ENCODE measurements at places on chromosomes 2 and 18.

- DNase-seq: peak; percentile 86
These were observed 61.4 kb upstream of the ASAP2 start for GRCh38 chr2:9145109-9145751.

- DNase-seq: peak; percentile 90
These were observed 41.1 kb downstream of the CDC42EP3 start for GRCh38 chr2:37630301-37630700.

DNA sequence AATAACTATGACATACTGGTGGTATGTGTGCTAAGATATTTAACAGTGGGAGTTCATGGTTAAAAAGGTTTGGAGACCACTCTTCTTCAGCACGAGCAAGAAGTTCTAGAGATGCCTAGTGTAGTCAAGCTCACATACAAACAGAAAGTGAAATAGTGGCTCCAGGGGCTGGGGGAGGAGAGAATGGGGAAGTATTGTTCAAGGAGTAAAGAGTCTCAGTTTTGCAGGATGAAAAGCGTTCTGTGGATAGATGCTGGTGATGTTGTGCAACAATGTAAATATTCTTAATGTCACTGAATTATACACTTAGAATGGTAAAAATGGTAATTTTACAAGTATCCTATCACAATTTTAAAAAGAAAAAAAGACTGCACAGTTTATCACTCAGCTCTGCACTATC, 29.0 kb upstream of the EPAS1 start:
- DNase-seq: no peak

DNA sequence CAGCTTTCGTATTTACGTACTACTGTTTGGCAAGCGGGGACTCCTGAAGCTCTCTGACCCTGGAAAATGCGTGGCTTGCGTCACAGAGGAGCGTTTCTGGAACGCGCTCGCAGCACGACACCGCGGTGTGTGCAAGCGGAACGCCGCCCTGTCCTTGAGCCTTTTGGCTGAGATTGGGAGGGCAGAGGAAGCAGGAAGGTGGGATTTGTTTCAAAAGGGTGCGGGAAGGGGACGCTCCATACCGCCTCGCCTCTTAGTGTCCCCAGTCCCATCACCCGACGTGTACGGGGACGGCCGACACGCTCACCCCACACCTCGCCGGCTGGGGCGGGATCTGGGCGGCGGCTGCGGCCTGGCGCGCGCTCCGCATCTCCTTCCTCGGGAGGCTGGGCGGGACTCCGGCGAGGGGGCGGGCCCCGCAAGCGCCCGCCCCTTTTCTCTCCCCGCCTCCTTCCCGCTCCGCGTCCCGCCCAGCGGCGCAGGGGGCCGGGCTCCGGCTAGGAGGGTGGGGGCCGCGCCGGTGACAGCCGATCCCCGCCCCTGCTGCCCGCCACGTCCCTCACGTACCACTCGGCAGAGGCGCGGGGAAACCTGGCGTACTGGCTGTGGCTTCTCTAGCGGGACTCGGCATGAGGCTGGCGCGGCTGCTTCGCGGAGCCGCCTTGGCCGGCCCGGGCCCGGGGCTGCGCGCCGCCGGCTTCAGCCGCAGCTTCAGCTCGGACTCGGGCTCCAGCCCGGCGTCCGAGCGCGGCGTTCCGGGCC, at the start of gene PDK1:
Gene PDK1 (plus strand): TSS at position 569 of the 762 bp plus-strand sequence. CDS start 61 bp downstream, at position 630.
- DNase-seq: peak; percentile 96

DNA sequence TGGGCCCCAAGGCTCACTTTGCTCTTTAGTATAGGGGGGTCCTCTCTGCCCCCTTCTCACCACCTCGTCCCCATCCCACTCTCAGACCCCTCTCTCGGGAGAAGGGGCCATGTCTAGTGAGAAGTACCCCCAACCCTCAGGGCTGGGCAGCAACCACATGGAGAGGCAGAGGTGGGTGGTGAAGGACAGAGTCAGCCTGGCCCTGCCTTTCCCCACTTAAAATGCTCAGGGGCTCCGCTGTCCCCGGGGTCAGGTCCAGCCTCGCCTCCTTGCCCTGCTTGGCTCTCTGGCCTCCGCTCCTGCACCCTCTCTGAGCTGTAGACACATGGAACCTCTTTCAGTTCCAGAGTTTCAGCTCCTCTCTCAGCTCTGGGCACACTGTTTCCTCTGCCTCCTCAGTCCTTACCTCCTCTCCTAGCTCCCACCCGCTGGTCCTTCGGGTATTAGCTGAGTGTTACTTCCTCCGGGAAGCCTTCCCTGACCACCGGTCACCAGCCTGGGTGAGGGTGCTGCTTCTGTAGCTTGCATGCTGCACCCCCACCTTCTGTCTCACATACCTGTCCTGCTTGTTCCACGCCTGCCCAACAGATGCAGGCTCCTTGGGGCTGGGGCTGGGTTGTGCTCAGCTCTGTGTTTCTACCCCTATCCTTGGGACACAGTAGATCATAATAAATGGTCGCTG, 79.5 kb upstream of the OTOF start:
- no peak for DNase-seq

DNA sequence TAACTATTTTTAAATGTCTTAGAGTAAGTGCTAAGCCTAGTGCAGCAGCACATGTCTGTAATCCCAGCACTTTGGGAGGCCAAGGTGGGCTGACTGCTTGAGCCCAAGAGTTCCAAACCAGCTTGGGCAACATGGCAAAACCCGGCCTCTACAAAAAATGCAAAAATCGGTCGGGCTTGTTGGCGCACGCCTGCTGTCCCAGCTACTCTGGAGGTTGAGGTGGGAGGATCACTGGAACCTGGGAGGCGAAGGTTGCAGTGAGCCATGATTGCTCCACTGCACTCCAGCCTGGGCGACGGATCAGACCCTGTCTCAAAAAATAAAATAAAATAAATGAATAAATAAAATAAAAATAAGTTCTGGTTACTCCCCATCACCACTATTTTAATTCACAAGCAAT, 783.4 kb downstream of the ERBB4 start:
- no peak for DNase-seq

- DNase-seq: no peak
These were observed 17.6 kb upstream of the POU3F3 start for GRCh38 chr2:104836265-104836664.

- peak; percentile 45 for DNase-seq
These were observed 68.5 kb downstream of the NCOA1 start for GRCh38 chr2:24559473-24560113.

DNA sequence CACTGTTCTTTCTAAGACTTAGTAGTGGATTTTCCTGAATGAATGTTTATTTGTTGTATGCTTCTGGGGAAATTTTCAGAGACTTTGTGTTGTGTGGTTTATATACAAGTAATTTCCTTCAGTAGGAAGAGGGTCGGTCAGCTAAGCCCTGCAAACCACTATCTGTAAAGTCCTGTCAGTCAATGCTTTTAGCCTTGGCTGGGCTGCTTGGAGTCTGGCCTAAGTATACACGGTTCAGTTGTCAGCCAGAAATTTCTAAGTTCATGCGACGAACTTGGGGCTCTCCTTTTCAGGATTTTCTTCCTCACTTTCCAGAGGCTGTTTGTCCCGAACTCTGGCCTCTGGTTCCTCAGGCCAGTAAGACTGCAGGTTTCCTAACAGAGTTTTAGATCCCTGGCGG, 21.3 kb downstream of the C2orf49 start:
- DNase-seq: no peak

GRCh38 chr2:46471-47345, at the start of gene FAM110C:
Gene FAM110C, minus strand, starts transcription at chr2:46505. Its CDS starts 120 bp downstream, at chr2:46385.
- DNase-seq: peak; percentile 7
